ENCODE measurements at places on chromosomes 6 and 20.

DNA sequence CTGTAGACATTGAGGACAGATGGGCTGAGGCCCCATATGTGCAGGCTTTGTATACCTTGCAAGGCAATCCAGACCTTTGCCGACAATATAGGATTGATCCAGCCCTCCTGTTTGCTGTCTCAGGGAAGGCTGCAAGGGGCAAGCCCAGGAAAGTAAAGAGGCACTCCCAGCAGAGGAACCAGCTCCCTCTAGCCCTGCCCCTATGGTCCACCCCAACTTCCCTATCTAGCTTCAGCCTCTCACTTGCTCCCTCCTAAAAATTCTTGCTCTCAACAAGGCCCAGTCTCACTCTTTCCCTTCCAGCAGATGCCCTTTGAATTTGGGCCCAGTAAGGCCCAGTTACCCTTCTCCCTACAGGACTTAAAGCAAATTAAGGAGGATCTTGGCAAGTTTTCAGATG, 92.6 kb downstream of the JARID2 start:
- no peak for DNase-seq

DNA sequence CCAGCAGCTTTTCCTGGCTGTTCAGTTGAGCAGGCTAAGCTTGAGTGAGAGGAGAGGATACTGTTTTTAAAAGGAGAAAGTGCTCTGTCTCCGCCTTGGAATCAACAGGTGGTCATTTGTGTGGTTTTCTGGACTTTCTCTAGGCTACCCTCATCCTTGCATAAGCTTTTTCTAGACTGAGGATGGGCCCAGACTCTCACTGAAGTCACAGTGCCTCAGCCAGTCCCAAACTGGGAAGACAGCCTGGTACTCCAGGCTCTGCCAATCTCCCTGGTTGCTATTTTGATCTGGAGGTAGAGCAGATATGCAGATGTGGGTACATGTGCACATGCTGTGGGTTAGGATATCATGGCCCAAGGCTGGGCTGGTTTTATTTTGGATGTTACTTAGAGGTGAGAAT, 7.0 kb downstream of the SCUBE3 start:
- DNase-seq, result no peak

DNA sequence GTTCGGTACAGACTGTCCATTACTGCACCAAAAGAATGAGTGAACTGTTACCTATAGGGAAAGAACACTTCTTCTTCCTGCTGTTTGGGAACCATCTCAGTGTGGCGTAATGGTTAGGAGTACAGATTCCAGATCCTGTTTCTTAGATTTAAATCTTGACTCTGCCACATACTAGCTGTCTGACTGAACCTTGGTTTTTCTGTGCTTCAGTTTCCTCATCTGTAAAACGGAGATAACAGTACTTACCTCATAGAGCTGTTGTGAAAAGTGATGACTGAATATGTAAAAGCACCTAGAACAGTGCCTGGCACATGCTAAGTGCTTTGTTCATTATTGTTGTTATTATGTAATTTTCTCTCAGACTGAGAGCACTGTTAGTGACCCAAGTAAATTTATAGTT, 39.8 kb downstream of the STX11 start:
- DNase-seq, result no peak

DNA sequence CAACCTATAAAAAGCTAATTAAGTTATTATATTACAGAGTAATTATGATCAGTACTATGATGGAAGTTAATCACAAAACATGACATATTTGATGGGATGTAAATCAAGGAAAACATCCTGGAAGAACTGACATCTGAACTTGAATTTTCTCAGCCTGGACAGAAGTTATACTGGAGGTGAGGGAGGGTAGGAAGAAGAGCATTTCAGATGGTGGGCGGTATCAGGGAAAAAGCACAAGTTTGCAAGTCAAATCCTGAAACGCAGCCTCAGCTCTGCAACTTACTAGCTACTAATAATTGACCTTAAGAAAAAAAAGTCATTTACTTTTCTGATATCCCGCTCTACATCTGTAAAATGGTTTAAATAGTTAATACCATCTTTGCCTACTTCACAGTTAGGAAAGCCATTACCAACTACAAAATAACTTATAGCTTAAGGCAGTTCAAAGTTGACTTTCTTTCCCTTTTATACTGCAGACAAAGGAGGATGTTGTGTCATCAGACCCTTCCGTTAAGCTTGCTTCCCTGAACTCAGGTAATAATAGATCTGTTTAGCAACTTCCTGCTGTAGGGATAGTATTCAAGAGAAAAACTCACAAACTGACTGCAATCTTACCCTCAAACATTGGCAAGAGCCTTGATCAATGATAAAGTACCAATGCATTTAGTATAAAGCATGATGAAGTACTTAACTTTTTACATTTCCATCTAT, 21.0 kb downstream of the NOL7 start:
- DNase-seq, result no peak

- DNase-seq, result no peak
Measured at GRCh38 chr20:34337544-34337943, 25.5 kb upstream of the ITCH start.

Measured in activated T-cell treated with anti-CD3 and anti-CD28 coated beads for 24 hours (primary cell).